Right hindlimb (tissue), 1 donor: ENCODE measurements at places on chromosomes 12 and 14.

GRCh38 chr12:97164936-97165335 lies 257.9 kb downstream of the NEDD1 start:
- no peak for DNase-seq

DNA sequence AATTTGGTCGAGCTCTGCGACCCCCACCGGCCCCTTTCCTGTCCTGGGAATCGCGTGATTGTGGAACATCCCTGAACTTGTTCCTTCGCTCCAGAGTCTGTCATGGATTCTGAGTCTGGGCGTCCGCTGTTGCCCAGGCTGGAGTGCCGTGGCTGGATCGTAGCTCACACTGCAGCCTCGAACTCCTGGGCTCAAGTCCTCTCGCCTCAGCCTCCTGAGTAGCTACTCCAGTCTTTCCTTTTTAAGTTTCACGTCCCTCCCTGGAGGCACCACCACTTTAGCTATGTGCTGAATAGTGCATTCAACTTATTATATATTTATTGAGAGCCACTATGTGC lies 698 bp downstream of the ACOT6 start:
- DNase-seq, result no peak

DNA sequence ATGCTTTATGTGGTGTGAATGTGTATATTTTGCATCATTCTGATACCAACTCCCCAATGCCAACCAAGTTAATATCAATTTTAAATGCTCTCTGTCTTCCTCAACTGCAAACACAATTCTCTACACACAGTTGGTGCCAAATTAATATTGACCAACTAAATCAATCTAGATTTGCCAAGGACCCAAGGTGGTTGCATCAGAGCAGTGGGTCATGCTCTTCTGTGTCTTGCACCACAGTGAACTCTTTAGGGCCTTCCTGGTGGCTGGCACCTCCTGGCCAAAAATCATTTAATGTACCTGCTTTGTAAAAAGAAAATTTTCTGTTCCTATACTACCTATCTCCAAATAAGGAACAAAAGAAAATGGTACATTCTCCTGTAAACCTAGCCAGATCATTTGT lies 14.1 kb downstream of the COQ10A start:
- DNase-seq, result no peak

- DNase-seq, result no peak
Measured at GRCh38 chr12:83083616-83084015, 396.9 kb downstream of the TMTC2 start.

- DNase-seq, result no peak
Measured at GRCh38 chr14:54673193-54674045, 106.5 kb downstream of the SAMD4A start.

DNA sequence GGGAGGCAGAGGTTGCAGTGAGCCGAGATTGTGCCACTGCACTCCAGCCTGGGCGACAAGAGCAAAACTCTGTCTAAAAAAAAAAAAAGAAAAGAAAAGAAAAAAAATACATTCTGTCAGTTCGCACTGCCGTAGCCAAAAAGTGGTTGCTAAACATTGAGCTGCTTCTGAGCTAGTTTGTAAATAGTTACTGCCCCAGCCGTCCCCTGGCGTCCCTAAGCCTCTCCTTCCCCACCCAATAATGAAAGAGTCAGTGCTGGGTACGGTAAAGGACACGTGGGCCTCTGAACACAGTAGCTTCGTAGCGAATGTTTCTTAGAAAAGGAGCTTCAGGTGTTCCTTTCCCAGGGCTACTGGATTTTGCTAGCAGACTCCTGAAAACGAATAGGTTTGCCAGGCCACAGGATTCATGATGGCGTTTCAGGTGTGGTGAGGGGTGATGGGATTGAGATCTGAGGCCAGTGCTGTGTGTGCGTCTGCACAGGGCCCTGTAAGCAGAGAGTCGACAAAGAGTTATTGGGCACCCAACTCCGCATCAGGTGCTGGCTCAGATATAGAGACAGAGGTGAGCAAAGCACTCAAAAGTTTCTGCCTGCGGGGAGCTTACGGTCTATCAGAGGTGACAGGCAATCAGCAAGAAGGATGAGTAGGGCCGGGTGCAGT lies 94.1 kb downstream of the LGMN start:
- no peak for DNase-seq

DNA sequence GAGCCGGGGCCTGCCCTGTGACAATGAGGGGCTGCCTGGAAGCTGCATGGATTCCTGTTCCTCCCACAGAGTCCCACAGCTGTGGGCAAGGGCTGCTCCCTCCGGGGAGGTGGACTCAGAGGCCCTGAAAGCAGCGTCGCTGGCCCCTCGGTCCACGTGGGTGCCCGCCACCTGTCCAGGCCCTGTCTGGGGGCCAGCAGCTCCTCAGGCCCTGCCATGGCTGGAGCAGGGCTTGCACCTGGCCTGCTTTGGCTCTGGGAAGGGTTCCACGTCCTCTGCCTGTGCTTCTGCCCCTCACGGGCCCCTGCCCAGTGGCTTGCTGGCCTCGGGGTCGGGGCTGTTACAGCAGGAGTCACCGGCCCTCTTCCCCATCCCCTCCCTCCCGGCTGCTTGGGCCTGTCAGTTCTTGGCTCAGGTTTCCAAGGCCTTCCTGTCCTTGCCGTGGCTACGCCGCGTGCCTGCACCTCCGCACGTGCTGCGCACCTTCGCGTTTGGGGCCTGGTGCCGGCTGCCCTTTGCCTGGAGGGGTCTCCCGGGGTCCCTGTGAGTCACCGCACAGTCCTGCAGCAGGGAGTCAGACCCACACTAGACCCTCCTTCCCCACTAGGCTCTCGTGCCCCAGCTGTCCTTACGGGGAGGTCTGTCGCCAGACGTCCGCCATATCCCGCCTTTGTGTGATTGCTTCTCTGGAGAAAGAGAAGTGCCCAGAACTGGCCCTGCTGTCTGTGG lies 5.8 kb downstream of the FBRSL1 start:
- no peak for DNase-seq

DNA sequence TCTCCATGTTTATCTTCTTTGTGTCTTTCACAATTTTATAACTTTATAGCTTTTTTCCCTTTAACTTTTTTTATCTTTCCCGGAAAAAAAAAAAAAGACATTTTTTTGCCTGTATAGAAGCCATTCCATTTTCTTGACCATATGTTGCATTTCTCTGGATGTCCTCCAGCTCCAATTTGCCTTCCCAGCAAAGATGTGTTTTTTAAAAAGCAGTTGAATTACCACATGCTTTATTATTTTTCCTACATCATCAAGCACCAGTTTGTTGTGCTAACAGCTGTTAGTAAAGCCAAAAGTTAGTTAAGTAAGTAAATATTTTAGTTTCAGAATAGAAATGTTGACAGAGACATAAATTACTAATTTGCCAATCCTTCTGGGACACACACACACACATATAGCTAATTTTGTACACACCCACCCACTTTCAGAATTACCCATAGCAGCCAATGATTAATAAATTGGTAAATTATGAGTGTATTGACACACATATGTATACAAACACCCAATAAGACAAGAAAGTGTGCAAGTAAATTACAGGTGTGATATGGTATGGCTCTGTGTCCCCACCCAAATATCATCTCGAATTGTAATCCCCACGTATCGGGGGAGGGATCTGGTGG lies 118.3 kb downstream of the SLC38A6 start:
- no peak for DNase-seq

GRCh38 chr14:104431929-104432541 lies 147.5 kb upstream of the C14orf180 start:
- DNase-seq, result no peak

GRCh38 chr12:3165078-3165980 lies 88.2 kb downstream of the TSPAN9 start:
- no peak for DNase-seq

- DNase-seq, result no peak
Measured at GRCh38 chr14:62667421-62667914, 377.8 kb downstream of the KCNH5 start.

- DNase-seq, result no peak
Measured at GRCh38 chr14:101357559-101358319, 203.6 kb upstream of the DIO3 start.

DNA sequence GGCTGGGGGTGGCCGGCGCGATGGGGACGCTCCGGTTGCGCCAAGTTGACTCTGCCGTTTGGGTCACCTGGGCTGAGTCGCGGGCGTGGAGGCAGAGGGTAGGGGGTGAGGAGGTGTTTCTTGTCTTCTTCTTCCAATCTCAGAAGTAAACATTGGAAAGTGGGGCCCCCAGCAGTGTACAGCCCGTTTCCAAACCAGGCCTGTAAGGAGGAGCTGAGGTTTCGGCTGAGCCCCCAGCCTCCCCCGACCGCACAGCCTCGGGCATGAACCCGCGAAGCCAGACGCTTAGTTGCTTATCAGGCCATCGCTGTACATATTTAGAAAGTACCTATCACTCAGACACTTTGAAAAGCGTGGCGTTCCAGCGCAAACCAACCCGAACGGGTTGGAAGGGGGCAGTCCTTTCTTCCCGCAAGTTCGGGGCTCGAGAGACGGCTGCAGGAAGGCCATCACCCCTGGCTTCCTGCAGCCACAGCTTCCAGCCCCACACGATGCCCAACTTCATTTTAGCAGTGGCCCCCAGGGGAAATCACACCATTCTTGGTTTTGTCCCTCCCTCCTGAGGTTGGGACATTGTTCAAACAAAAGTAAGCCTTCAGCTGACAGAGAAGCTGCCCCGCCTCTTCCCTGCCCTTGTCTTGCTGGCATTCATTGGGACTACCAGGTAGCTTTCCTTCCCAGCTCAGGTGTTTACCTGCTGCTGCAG lies 164.1 kb downstream of the ZFP36L1 start:
- DNase-seq, result no peak

DNA sequence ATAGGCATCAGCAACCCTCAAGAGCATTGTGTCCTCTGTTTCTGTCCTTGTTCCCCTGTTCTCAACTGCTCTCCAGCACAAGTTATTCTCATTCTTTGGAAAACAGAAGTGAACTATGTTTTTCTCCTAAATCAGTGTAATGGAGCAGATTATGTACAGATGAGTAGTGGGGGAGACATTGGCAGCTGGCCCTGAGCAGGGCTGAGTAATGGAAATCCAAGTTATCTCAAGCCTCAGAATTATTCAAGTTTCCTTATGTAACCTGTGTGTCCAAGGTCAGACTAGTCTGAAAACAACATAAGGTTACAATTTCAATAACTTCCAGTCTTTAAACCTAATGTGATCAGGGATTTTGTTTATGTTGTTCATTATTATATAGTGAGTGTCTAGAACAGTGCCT lies 116.1 kb upstream of the FUT8 start:
- no peak for DNase-seq

DNA sequence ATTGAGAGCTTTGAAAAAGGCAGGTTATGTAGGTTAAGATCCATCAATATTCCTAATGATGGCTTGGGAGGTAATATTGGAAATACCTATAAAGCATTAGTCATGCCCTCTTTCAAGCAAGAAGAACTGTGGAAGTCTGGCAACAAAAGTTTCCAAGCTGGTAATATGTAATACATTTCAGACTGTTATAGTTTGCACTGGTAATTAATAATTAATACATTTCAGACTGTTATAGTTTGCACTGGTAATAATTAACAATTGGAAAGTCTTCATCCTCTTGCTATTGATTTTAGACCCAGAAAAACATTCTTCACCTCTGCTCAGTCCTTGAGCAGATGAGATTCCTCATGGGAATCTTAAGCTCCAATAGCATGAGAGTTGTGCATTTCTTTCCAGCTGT lies 29.0 kb upstream of the WDR89 start:
- DNase-seq, result no peak

DNA sequence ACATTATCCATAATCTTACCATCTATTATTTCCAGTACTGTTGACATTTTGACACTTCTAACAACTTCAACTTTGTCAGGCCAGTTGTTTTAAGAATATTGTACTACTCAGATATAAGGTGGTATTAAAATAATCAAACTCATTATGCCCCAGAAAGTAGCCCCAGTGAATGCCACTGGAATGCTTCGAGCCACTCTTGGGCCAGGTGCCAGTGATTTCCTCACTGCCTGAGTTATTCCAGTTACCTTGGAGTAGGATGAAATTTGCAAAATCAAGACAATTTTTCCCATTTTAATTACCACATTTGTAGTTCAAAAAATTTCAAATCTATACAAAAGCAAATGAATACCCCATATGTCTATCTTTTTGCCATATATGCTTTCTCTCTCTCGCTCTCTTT lies 9.2 kb downstream of the CIPC start:
- DNase-seq, result no peak

DNA sequence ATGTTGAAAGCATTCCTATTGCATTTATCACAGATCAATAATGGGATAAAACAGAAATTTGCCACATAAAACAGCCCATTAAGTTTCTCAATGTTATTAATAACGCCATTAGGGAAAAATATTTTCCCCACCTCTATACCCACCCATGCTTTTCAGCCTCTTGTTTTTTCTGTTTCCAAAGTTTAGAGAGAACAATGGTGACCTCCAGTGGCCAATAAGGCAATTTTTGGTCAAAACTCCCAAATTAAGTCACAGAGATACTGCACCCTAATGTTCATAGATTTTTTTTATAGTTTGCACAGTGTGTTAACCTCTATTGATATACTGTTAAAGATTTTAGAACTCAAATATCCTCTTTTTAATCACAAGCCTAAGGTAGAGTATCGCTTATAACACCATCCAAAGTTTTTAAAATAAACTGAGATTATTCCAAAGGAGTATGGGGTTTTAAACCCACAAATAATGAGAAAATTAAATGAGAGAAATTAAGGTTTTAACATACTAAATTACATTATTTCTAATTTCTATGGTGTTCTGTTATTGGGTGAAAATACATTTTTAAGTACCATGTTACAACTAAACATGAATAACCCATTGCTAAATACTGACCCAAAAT lies 184.7 kb upstream of the DCN start:
- no peak for DNase-seq

DNA sequence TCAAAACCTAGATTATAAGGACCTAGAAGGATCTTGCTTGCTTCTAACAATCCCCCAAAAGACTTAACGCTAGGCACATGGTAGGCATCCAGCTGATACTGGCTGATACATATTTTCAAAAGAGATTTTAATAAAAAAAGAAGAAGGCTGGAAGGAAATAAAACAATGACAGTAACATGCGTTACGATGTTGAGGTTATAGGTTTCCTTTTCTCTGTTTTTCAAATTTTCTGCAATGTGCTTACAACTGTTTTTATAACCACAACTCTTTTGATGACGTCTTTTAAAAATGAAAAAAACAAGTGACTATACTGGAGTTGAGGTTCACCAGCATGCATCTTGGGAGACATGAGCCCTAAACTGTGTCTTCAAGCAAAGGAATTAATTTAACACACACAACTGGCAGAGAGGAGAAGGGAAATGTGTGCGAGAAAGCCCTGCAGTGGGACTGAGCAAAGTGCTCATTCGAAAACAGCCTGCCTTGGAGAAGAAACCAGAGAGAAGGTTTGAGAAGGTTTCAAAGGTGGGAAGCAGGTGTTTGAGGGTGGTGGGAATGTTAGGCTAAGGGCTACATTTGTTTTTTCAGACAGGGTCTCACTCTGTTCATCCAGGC lies 80.4 kb downstream of the DUSP16 start:
- DNase-seq, result no peak

GRCh38 chr14:101068313-101069227 lies 165.0 kb upstream of the RTL1 start:
- DNase-seq, result peak; percentile 13

GRCh38 chr12:93621986-93622385 lies 49.5 kb downstream of the SOCS2 start:
- no peak for DNase-seq
